ENCODE measurements at places on chromosomes 5 and 9. TPM values are rescaled to one million over a fixed set of nuclear protein-coding genes. Genes with fewer than 3 reads are reported as not detected.

- no peak for DNase-seq
These were observed 152.2 kb downstream of the ARHGAP26 start for GRCh38 chr5:142922223-142922952.

- DNase-seq = no peak
These were observed 466.7 kb downstream of the ACTL7B start for GRCh38 chr9:108389056-108389455.

DNA sequence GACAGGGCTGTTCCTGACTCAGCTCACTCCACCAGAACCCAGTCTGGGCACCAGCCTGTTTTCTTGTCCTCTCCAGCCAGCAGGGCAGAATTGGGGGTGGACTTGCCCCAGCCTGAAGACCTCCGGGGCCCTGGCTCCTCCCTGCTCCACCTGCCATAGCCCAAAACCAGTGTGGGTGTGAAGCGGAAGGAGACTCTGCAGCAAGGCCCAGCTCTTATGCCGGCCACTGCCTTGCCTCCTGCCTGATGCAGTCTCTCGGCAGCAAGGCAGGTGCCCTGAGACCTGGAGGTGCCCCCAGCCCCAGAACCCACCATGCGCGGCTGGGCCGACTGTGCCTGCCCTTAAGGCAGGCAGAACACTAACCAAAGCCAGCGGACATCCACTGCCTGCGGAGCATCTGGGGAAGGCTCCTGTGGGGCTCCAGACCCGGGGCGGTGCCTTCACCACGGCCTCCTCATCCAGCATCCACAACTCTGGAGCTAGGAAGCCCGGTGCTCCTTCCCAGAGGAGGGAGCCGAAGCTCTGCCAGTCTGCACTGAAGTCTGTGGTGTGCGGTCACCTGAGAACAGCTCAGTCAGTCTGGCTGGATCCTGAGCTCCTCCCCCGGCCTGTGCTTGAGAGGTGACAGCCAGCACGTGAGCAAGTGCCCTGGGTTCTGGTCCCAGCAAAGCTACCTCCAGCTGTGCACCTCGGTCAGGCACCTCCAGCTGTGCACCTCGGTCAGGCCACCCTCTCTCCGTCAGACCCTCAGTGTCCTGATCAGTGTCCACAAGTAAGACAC, 116.7 kb downstream of the ADAMTS2 start:
- peak; percentile 53 for DNase-seq

DNA sequence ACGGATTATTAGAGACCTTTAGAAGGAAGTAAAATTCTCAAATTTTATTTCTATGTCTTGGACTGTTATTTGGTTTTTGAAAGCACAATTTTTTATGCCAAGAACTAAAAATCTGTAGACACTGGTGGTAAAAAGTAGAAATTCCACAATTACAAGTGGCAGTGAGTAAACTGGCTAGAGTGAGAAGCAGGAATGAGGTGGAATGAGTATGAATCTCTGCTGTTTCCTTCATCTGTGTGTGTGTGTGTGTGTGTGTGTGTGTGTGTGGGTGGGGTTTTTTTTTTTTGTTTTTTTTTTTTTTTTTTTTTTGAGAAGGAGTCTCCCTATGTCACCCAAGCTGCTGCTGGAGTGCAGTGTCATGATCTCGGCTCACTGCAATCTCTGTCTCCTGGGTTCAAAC, 94.2 kb downstream of the TLE4 start:
- DNase-seq = no peak

GRCh38 chr9:126146254-126147145, 180.1 kb upstream of the MVB12B start:
- DNase-seq = no peak

- no peak for DNase-seq
These were observed 1.7 kb downstream of the FCN2 start for GRCh38 chr9:134882204-134882785.

DNA sequence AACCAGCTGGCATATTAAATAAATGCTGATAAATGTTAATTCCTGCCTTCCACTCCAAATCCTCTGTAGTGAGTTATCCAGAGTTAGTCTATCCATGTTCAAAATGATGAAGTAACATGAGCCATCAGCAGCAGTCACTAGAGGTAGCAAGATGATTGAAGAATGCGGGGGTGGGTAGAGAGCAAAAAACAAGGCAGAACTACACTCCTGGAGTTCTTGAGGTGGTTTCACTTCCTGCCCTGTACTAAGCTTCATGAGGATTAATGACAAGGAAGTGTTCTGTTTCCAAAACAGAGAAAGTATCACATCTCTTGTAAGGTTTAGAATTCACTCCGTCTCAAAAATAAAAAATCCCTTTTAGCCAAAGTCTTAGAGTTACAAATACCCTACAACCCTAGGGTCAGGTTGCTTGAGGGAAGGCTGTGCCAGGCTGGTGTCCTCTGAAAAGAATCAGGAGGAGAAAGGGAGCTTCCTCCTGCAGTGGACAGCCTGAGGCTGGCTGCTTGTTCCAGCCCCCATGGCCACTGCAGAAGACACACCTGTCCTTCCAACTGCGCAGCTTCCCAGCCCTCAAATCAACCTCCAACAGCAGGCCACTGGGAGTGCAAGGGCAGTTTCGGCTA, 180.2 kb downstream of the DENND1A start:
- DNase-seq = no peak

- DNase-seq = no peak
These were observed 17.6 kb upstream of the WHRN start for GRCh38 chr9:114522847-114523246.

GRCh38 chr5:122469384-122469919, 157.4 kb downstream of the SNCAIP start:
- DNase-seq = no peak

GRCh38 chr9:694403-695154, 146.9 kb upstream of the DMRT1 start:
- no peak for DNase-seq

GRCh38 chr9:13555989-13556500, 276.6 kb upstream of the MPDZ start:
- DNase-seq = no peak

DNA sequence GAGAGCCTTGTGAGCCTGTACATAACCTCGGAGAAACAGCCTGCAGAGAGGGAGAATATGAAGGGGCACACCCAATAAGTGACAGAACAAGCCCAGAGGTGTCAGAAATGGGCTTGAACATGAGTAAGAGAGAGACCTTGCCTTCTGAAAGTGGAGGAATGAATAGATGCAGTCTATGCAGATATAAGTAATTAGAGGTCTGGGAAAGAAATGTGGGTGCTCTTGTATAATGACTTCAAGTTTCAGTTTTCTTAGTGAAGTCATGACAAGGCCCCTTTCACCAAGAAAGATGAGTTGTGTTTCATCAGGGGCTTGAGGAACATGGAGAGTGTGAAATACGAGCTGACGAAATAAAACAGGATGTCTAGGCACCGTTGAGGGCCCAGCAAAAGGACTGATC, 15.1 kb downstream of the GRAMD2B start:
- no peak for DNase-seq

GRCh38 chr9:131246618-131247017, 29.7 kb downstream of the FAM78A start:
- DNase-seq = no peak

GRCh38 chr9:128323212-128323730, 632 bp downstream of the COQ4 start:
- DNase-seq = no peak

DNA sequence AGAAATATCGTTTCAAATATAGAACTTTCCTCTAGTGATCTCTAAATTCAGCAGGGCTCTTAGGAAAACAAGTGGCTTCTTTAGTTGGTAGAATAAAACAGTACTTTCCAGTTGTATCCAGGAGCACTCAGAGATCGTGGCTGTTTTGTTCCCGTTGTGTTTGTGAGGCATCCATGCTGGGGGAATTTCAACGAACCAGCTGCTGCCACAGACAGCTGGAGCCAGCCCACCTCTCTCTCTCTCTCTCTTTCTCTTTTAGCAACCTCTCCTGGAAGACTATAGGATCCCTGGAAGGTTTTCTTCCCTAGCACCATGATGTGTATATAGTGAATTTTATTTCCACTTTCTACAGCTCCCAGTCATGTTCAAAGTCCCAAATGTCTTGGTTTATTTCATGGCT, 1116.0 kb upstream of the SEMA6A start:
- no peak for DNase-seq

- peak; percentile 97 for DNase-seq
These were observed 40.2 kb upstream of the GARNL3 start for GRCh38 chr9:127224178-127224882.

DNA sequence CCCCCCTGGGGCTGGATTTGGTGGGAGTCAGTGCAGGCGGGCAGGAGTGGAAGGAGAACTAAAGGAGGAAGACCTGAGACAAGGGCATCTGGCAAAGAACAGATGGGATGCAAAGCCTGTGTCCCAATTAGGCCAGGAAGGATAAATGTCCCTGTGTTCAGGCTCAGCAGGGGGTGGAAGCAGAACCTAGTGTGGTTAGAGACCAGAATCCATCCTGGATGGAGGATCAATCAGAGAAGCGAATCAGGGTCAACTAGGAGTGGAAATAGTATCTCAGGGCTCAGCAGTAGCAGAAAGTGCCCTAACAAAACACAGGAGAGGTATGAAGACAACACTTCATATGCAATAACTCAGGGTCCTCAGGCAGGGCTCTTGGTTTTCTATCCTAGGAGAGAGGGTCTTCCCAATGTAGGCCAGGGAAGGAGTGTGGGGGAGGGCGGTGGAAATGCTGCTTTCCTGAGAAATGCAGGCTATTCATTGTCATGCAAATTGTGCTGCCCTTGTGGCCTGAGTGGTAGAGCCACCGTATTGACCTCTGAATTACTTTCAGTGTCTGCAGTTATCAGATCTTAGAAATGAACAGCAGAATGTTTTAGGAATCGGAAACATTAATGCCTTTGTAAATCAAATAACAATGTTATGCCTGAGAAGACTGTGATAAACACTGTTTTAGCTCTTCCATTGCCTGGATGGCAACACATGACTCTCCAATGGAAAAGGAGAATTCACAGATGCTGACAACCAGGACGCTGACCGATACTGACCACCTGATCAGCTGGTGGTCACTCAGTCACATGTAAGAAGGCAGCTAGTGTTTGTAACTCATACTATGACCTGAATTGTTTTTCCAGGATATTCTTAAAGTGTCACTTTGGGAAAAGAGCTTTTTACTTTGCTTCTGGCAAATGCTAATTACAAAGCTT, 323.6 kb downstream of the SEMA5A start:
- no peak for DNase-seq

GRCh38 chr5:57171816-57172465, 1.9 kb upstream of the GPBP1 start:
- DNase-seq = no peak

DNA sequence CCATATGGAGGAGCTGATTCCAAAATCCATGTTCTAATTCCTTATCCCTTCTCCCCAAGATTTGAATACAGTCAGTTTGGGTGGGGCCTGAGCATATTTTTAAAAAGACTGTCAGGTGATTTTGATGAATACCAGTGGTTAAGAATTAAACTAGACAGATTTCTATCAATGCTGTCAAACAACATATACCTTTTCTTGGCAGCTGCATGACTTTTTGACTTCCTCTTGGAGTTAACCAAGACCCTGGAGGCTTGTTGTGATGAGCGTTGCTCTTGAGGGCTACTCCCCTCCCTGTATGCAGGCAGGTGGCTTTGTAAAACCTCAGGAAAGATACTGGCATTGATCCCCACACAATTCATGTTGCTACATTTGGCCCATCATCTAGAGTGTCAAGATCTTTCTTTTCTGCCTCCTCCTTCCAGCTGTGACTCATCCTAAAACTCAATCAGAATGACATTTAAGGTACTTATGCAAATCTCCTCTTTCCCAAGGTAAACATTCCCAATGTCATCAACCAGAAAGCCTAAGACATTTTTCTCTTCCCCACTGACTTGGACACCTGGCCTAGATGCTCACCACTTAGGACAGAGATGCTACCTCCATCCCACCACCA, 61.7 kb downstream of the PPP2R2B start:
- no peak for DNase-seq

- no peak for DNase-seq
These were observed 264.0 kb downstream of the FAM114A2 start for GRCh38 chr5:153774686-153775085.

DNA sequence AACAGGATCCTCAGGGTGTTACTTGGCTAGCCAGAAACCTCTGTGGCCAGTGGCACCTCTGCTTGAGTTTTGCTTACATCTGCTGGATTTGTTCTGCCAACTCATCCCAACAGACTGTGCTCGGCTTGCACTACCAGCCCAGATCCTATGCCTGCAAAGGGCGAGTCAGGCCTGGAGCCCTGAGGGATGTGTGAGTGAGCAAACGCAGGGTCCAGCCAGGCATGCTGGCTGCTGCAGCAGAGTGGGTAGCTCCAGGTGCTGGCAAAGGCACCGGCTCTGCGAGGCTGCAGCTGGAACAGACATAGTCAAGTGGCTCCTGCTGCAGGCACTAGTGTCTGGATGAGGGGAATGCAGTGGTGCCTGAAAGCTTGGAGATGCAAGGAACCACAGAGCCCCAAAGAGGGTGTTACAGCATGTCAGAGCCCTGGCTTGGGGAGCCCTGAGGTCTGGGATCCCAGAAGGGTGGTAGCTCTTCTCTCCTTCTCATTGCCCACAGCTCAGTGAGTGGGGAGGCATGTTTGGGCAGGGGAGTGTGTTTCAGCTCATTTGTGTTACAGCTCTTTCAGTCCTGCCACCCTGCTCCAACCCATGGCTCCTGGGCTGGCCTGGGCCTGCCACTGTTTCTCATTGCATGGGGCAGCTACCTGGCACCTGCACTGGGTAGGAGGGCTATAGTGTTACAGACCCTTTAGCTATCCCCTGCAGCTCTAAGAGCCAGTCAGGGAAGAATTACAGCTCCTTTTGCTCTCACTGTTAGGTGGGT, 332.6 kb downstream of the TAF11L14 start:
- no peak for DNase-seq

- no peak for DNase-seq
These were observed 16.4 kb downstream of the SMIM3 start for GRCh38 chr5:150794927-150795326.

The PCDHB15 gene
- total RNA-seq = 5.5 TPM

The PAM gene
- total RNA-seq = 227 TPM

The SPEF2 gene
- 5.5 TPM for total RNA-seq

The LCN15 gene
- total RNA-seq = not detected

The PRUNE2 gene
- total RNA-seq = 536 TPM
